ENCODE measurements at places on chromosomes 13 and 19. TPM values are rescaled to one million over a fixed set of nuclear protein-coding genes. Genes with fewer than 3 reads are reported as not detected.

The SLC7A9 gene
- total RNA-seq = not detected

The PLVAP gene
- total RNA-seq = not detected

The IL4I1 gene
- 0.46 TPM for total RNA-seq

The HIPK4 gene
- total RNA-seq = 0.18 TPM

The SYNGR4 gene
- total RNA-seq = not detected

The CBLC gene
- not detected for total RNA-seq

The TMEM38A gene
- 1.9 TPM for total RNA-seq

The SLC25A41 gene
- total RNA-seq = not detected

The FAM216B gene
- total RNA-seq = 0.09 TPM

The C5AR2 gene
- total RNA-seq = 0.18 TPM

The ZNF14 gene
- total RNA-seq = 5.5 TPM

The PDX1 gene
- not detected for total RNA-seq

The CYP4F8 gene
- total RNA-seq = 0.14 TPM

Data from smooth muscle cell of bladder (primary cell).